HepG2 (cell line): ENCODE measurements at places on chromosomes 6 and 20.

- peaks cover 3% of the 10 kb centered on the region; the same call in 1 of the 3 replicates for H3K36me3 ChIP-seq
- H3K27me3 ChIP-seq = no peaks in the 10 kb centered on the region; the same call in 1 of the 2 replicates
- H3K4me3 ChIP-seq = no peak overlapping the region
Observed at GRCh38 chr6:105036351-105036750, 79.4 kb downstream of the LIN28B start.

- no peak overlapping the region for H3K4me3 ChIP-seq
- peak; percentile 36 for DNase-seq
- no peaks in the 10 kb centered on the region for H3K4me1 ChIP-seq
- H3K27ac ChIP-seq = no peak overlapping the region
- H3K27me3 ChIP-seq = no peaks in the 10 kb centered on the region
- H3K36me3 ChIP-seq = no peaks in the 10 kb centered on the region
Observed at GRCh38 chr6:62775427-62776022, 435.7 kb upstream of the FKBP1C start.

DNA sequence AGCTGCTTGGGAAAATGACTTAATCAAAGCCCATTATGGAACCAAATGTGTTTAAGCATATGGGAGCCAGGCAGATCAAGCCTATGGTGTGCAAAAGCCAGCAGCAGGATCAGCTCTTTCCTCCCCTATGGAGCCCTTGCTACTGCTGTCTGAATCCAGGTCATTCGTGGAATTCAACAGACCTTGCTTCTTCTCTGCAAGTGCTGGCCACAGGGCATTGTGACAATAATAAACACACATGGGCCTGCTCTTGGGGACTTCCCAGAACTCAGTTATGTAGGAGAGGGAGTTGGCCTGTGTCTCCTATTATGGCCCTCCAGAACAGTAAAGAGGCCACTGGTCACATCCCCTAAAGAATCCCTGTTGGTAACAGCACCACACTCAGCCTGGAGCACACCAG, 18.6 kb downstream of the GFOD1 start:
- no peaks in the 10 kb centered on the region for H3K27me3 ChIP-seq
- no peak overlapping the region for H3K27ac ChIP-seq
- DNase-seq = no peak
- H3K36me3 ChIP-seq = no peaks in the 10 kb centered on the region; the same call in 2 of the 3 replicates
- H3K4me3 ChIP-seq = no peak overlapping the region

- no peaks in the 10 kb centered on the region for H3K36me3 ChIP-seq
- no peaks in the 10 kb centered on the region for H3K27me3 ChIP-seq
- H3K4me1 ChIP-seq = no peaks in the 10 kb centered on the region
- H3K27ac ChIP-seq = no peak overlapping the region
- no peak for DNase-seq
- no peak overlapping the region for H3K4me3 ChIP-seq
Observed at GRCh38 chr6:103799971-103800670, 1059.6 kb downstream of the HACE1 start.

GRCh38 chr6:53436526-53437303, 88.0 kb upstream of the ELOVL5 start:
- no peak overlapping the region for H3K27ac ChIP-seq
- no peak for DNase-seq
- no peaks in the 10 kb centered on the region for H3K36me3 ChIP-seq
- 0 out of 3 replicates have a peak, but pooled peaks cover 5% of the 10 kb centered on the region for H3K27me3 ChIP-seq

DNA sequence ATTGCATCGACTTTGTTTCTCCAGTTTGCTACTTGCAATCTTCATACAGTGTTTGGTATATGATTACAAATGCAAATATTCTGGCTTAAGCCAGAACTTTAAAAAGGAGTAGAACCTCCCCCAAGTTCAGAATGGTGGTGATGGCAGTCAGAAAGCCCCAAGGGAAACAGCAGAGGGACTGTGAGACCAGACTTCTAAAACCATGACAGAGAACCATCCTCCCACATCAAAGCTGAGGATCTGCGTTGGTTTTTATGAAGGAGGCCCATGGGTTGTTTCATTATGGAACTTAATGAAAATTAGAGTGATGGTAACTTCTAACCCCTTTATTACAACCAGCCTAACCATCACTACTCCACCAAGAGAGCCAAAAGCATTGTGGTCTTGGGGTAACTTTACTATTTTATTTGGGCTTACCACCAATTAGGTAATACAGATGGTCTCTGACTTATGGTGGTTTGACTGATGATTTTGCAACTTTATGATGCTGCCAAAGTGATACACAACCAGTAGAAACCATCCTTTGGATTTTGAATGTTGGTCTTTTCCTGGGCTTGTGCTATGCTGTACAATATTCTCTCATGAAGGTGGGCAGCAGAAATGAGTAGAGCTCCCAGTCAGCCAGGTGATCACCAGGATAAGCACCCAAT, 10.9 kb upstream of the MRS2 start:
- no peaks in the 10 kb centered on the region for H3K27me3 ChIP-seq
- no peak overlapping the region for H3K27ac ChIP-seq
- DNase-seq = no peak
- peaks cover 38% of the 10 kb centered on the region for H3K4me1 ChIP-seq

DNA sequence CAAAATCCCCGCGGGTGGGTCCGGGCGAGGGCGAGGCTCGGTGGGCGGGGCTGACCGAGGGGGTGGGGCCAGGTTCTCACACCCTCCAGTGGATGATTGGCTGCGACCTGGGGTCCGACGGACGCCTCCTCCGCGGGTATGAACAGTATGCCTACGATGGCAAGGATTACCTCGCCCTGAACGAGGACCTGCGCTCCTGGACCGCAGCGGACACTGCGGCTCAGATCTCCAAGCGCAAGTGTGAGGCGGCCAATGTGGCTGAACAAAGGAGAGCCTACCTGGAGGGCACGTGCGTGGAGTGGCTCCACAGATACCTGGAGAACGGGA, 809 bp downstream of the HLA-G start:
- no peaks in the 10 kb centered on the region for H3K36me3 ChIP-seq
- no peaks in the 10 kb centered on the region for H3K4me1 ChIP-seq
- DNase-seq = no peak
- H3K27me3 ChIP-seq = peaks cover 4% of the 10 kb centered on the region; the same call in 1 of the 2 replicates

DNA sequence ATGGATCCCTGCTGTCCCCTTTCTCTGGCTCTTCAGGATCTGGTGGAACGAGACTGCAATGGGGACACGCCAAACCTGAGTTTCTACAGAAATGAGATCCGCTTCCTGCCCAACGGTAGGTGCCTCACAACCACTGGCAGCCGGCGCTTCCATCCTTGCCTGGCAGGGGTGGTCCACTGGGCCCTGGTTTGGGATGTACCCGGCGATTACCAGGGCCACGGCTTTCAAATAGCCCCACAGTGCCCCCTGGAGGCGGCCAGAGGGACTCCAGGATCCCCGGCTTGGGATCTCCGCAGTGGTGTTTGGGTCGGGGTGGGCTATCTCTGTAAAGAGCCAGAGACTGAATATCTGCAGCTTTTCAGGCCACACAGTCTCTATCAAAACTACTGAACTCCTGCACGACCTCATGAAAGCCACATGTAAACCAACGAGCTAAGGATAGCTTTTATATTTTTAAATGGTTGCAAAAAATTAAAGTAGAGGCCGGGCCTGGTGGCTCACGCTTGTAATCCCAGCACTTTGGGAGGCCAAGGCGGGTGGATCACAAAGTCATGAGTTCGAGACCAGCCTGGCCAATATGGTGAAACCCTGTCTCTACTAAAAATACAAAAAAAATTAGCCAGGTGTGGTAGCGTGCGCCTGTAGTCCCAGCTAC, 3.7 kb downstream of the OGFR start:
- no peaks in the 10 kb centered on the region for H3K27me3 ChIP-seq
- no peak overlapping the region for H3K27ac ChIP-seq
- peak; percentile 66 for DNase-seq
- H3K4me1 ChIP-seq = peaks cover 38% of the 10 kb centered on the region
- no peak overlapping the region for H3K4me3 ChIP-seq
- peaks cover 45% of the 10 kb centered on the region for H3K36me3 ChIP-seq

DNA sequence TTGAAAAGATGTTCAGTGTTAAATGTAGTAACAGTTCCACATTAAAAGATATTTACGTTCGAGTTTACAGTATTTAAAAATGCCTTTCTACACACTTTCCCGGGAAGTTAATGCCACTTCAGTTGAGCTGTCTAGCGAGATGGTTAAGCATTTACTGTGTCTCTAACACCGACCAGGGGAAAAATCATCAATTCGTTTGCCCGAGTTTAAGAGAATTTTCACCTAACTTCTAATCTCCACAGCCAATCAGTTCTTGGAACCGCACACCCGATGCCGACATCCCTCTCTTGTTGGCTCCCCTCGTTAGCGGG, 58.2 kb downstream of the FAM217A start:
- H3K27me3 ChIP-seq = no peaks in the 10 kb centered on the region
- DNase-seq = no peak
- peaks cover 52% of the 10 kb centered on the region for H3K4me1 ChIP-seq
- H3K27ac ChIP-seq = peak overlapping the region; percentile 97

DNA sequence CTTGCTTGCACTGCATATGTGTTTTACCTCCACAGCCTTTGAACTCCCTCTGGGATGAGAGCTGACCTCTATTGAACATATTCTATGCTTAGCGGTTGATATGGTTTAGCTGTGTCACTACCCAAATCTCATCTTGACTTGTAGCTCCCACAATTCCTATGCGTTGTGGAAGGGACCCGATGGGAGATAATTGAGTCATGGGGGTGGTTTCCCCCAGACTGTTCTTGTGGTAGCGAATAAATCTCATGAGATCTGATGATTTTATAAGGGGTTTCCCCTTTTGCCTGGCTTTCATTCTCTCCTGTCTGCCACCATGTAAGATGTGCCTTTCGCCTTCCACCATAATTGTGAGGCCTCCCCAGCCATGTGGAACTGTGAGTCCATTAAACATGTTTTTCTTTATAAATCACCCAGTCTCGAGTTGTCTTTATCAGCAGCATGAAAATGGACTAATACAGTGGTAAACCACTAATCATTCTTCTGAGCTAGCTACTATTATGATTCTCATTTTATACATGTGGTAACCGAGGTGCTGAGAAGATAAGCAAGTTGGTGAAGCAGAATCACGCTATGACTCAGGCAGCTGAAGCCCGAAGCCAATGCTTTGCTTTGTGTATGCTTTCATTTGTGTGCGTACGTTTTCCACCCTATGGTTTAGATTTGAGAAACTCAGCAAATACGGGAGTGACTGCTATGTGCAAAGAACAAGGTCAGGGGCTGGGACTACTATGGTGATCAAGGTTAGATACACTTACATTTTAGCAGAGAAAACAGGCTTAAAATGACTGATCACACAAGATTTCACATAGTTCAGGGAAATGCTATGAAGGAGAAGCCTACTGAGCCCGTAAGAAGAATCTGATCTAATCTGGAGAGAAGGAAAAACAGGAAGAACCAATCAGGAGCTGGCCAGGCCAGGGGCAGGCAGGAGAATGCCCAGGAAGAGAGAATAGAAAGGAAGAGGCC, 363.5 kb downstream of the ESR1 start:
- DNase-seq = peak; percentile 94
- H3K36me3 ChIP-seq = no peaks in the 10 kb centered on the region
- no peaks in the 10 kb centered on the region for H3K27me3 ChIP-seq
- peaks cover 24% of the 10 kb centered on the region for H3K4me1 ChIP-seq

- no peaks in the 10 kb centered on the region for H3K4me1 ChIP-seq
- no peak overlapping the region for H3K27ac ChIP-seq
- H3K36me3 ChIP-seq = no peaks in the 10 kb centered on the region
- no peak overlapping the region for H3K4me3 ChIP-seq
- no peaks in the 10 kb centered on the region for H3K27me3 ChIP-seq
- no peak for DNase-seq
Observed at GRCh38 chr6:39982720-39983119, 48.5 kb upstream of the MOCS1 start.

DNA sequence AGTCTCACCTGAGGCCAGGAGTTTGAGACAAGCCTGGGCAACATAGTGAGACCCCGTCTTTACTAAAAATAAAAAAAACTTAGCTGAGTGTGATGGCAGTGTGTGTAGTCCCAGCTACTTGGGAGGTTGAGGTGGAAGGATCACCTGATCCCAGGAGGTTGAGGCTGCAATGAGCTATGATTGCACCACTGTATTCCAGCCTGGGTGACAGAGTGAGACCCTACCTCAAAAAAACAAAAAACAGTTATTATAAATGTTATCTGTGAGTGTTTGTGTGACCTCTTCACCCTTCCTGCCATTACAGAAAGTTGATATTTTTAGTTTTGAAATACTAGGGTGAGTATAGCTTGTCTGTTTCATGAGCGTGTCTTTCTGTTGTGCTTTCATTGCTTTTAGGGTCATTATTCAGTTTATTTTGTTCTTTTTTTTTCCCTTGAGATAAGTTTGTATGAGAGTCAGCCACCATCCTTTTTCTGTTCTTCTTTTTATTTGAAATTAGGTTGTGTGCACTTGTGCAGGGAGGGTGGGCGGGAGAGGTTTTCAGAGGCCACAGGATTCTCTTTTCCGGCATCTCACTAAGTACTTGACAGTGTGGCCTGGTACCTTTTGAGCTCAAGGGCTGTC, 26.2 kb downstream of the CDYL start:
- no peak overlapping the region for H3K27ac ChIP-seq
- no peak overlapping the region for H3K4me3 ChIP-seq
- peaks cover 41% of the 10 kb centered on the region for H3K4me1 ChIP-seq
- no peaks in the 10 kb centered on the region for H3K27me3 ChIP-seq
- no peaks in the 10 kb centered on the region for H3K36me3 ChIP-seq

- peaks cover 3% of the 10 kb centered on the region; the same call in 1 of the 2 replicates for H3K36me3 ChIP-seq
- no peak for DNase-seq
- no peak overlapping the region for H3K4me3 ChIP-seq
- no peak overlapping the region for H3K27ac ChIP-seq
- H3K27me3 ChIP-seq = no peaks in the 10 kb centered on the region
Observed at GRCh38 chr20:20435453-20435852, 67.5 kb downstream of the INSM1 start.
